ENCODE measurements at places on chromosomes 5 and 9.
A peak's percentile ranks its signal among the peaks of the same experiment; 100 is the strongest.

GRCh38 chr5:138305797-138306196 is 25.8 kb downstream of the CDC25C start:
- no peak for DNase-seq

DNA sequence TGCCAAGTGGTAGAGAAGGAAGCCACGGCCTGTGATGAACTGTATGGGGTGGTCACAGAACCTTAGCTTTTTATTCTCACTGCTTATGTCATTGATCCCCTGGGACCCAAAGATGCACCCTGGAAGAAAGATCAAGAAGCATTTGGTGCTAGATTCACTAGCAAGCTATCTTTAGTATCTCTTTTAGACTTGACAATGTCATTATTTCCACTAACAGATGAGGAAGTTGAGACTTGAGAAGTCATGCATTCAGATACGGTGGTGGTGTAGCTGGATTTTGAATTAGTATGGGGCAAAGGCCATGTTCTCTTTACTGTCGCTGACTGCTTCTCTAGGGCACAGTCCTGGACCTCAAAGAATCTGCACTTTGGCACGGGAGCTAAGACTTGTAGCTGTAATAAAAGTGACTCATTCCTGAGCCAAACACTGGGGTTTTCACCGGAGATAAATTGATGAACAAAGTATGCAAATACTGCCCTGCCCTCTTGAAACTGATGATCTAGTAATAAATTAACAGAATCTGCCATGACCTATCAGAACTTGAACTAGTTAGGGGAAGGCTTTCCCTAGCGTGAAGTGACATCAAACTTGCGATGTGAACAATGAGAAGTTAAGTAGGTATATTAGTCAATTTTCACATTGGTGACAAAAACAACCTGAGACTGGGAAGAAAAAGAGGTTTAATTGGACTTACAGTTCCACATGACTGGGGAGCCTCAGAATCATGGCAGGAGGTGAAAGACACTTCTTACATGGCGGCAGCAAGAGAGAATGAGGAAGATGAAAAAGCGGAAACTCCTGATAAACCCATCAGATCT is 5.4 kb downstream of the GDA start:
- no peak for DNase-seq

DNA sequence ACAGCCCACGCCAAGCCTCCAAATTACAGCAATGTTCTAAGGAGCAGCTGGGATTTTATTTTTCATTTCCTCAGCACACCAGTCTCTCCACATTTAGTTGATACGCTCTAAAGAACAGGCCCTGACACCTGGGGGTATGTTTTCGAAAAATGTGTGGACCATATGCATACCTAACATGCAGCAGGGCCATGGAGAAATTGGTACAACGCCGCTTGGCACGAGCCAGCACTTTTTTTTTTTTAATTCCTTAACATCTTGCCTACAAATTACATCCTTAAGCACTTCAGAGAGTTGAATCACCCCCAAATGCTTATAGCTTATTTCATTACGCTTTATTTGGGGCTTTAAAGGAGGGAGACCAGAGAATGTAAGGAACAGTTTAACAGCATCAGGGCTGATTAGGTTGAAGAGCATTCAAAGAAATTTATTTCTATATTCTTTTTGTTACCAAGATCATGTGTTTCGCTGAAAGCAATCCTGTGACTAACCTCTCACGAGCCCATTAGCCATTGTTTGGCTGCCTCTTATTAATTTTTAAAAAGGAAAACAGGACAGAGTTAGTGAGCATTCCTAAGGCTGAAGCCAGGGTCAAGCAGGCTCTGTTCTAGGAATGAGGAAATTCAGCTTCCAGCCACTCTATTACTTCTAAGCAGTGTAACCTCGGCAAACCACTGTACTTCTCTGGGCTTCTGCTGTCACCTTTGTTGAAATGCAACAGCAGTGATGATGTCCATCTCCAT is 173.8 kb downstream of the ACTL7B start:
- DNase-seq, result no peak

DNA sequence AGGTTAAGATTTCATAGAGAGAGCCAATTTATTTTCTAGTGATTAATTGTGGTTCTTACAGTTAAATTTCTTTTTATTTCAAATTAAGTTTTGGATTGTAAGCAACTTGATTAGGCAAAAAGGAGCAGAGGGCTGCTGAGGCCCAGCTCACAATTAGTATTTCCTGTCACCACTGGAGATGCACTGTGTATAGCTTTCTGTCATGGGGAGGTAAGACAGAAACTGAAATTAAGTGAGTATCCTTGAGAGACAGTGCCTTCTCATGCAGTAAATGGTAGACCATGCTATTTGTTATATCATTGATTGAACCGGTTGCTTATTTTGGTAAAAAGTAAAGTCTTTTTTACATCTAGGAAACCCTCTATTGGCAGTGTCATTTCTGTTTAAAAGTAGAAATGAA is 190.7 kb downstream of the CCDC171 start:
- no peak for DNase-seq

- DNase-seq, result no peak
Observed at GRCh38 chr9:113574441-113575262, 111.1 kb downstream of the RGS3 start.

DNA sequence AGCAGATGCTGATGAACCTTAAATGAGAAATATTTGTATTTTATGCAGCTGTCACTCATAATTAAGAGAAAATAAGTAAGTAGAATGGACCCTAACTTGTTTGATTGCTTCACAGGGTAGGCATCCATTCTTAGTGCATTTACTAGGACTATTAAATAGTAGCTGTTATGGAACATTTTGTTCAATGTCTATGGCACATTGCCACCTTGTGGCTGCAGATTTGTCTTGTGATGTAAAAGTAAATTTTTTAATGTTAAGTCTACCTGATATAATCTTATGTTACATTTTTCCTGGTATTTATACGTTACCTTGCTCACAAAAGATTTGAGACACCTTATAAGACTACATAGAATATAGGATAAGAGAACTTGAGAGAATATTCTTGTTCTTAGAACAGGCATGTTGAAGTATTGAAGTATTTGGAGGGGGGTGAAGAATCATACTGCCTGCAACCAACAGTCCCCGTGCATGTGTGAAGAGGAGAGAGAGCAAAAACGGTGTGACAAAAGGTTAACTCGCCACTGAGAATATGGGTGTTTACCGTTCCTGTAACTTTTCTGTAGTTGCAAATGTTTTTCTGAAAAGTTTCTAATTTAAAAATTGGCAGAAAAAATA is 161.1 kb downstream of the MAST4 start:
- DNase-seq, result peak; percentile 73

- no peak for DNase-seq
Observed at GRCh38 chr5:113068559-113068958, 92.0 kb downstream of the DCP2 start.

GRCh38 chr9:79809931-79810330 is 238.2 kb downstream of the TLE4 start:
- peak; percentile 28 for DNase-seq

DNA sequence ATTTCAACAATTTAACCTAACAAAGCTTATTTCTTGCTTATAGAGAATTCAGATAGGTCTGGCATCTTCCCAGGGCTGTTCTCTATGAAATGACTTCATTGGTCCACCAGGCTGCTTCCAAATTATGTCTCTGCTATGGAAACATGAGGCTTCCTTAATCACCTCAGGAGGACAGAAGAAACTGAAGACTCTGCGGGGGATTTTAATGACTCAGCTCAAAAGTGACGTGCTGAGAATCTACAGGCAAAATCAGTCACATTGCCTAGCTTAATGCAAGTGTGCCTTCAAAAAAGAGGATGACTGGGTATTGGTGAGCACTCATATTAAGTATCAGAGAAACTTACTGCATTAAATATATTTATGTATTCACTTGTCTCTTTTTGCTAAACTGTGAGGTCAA is 315.5 kb upstream of the RGMB start:
- no peak for DNase-seq

- DNase-seq, result no peak
Observed at GRCh38 chr9:127307802-127308201, 43.2 kb downstream of the GARNL3 start.

DNA sequence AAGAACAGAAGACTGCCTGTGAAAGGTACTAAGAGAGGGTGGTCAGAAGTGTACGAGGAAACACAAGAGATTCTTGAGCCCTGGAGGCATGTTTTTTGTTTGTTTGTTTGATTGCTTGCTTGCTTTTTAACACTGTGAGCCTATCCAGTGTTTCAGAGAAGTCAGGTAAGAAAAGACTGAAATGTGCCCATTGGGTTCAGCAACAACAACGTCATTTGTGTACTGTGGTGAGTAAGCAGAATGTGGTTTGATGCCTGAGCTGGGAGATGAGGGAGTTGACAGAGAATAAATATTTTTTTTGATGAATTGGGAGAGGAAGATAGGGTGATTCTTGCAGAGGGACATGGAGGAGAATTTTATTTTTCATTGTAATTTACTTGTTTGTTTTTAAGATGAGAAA is 73.1 kb downstream of the RPS23 start:
- no peak for DNase-seq

DNA sequence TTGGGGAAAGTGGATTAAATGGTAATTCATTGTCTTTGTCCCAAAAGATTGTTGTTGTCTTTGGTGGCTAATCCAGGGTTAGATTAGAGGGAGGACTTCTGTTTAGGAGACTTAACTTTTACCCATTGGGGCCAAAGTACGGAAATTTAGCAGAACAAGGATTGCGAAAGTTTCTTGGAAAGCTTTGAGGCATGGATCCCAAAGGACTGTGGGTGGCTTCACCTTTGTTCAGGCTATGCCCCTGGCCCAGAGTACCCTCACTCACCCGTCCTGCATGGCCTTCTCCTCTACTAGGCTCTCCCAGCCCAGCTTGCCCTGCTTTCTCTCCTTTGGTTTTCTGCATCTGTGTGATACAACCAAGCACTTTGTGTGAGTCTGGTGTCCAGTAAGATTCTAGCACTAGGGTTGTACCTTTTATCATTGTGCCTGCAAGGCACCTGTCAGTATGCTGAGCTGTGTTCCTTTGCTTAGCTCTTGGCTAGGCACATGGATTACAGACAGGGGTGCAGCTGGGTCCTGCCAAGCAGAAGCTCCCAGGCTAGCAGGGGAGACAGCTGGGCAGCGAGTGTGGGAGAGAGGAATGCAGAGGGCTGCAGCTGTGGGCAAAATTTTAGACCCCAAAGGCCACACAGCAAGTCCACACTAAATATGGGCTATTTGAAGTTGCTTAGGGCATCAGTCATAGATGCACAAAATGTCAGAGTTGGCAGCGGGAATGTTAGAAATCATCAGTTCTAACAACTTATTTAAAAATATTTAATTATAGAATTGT is 3.2 kb downstream of the PPARGC1B start:
- no peak for DNase-seq
